ENCODE measurements at places on chromosomes 6 and 20. TPM values are rescaled to one million over a fixed set of nuclear protein-coding genes. Genes with fewer than 3 reads are reported as not detected.

DNA sequence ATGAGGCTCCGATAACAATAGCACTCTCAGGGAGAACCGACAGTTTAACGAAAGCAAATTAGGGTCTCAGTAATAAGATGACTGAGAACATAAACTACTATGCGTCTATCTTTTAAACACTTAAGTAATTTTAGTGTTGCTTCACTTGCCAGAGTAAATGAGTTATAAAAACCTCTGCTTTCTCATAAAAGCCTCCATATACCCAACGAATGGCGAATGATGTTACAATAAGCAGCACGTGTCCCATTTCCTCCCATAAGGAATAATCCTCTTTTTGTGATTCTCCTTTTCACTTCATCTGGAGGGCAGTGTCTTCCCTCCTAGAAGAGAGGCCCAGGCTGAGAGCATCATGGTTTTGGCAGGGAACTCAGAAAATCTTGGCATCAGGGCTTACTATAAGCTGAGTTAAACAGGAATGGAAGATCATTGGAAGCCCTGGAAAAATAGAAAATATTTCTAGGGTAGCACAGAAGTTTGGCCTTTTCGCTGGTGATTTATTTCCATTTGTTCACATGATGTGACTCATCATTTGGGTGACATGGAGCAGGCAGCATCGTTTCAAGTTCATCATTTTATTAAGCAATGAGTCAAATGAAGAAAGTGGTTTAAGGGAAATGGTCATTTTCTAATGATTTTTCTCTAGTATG lies 255.4 kb downstream of the ATXN1 start:
- DNase-seq: no peak

DNA sequence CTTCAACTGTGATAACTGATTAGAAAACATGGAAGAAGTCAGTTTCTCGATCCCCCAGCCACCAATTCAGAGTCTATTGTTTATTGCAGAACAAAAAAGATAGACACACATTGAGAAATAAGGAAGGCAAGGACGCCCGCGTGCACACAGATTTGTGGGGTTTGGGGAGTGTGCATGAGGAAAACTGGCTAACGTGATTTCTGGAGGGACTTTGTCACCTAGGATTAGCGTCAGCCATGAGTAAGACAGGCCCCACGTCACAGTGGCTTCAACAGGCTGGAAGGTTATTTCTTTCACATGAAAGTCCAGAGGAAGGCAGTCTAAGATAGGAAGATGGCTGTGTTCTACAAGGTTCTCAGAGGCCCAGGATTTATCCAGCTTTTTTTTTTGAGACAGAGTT lies 7.7 kb downstream of the ZNF341 start:
- no peak for DNase-seq

SRSF12 gene
- 0.18 TPM for total RNA-seq

IPCEF1 gene
- 1.8 TPM for total RNA-seq

- DNase-seq: no peak
Measured at GRCh38 chr6:165106261-165106660, 203.1 kb downstream of the C6orf118 start.

C4A gene
- total RNA-seq: 130 TPM

GRCh38 chr6:28004350-28005151 lies 47.5 kb downstream of the OR2B6 start:
- no peak for DNase-seq

GRCh38 chr6:144712541-144712940 lies 427.4 kb downstream of the UTRN start:
- DNase-seq: no peak
